Small intestine (tissue), 16 donors: ENCODE measurements at places on chromosomes 1 and 21.

DNA sequence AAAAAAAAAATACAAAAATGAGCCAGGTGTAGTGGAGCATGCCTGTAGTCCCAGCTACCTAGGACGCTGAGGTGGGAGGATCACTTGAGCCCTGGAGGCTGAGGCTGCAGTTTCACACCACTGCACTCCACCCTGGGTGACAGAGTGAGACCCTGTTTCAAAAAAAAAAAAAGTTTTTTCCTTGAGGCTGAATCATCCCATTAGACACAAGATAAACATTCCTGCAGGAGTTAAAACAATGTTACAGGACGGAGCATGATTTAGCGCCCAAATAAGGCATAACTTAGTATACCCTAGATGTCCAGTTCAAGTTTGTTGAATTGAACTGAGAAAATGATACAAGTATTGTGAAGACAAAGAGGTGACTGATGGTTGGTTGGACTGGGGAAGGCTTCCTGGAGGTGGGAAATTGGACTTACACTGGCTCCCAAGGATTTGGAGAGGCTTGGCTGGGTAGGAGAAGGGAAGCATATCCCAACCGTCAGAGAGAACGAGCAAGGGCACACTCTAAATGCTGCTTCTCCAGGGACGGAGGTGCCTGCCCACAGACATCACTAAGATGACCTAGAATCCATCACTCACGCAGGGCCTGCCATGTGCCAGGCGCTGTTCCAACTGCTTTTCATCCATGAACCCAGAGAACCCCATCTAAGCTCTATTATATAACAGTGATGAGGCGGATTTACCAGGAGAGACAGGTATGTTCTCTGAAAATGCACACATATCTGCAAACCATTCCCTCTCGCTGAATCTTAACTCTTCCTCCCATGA is 610.6 kb downstream of the KIF26B start:
- no peak for DNase-seq

DNA sequence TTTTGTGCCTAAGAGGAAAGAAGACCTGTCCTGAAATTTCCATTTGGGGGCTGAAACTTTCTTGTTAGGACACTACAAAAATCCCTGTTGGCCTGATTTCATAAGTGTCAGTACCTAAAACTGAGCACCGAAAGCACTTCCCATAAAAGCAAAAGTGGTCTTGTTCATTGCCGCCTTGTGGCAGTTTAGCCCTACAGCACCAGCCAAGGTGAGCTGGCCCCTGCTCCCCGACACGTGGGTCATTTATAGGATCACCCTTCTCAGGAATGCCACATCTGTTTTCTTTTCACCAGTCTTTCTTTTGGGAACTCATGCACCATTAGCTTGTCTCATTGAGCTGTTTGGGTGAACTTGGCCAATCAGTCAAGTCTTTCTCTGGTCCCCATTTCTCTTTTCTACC is 155.8 kb upstream of the KAZN start:
- no peak for DNase-seq

- DNase-seq = no peak
Observed at GRCh38 chr21:45816794-45817193, 164.8 kb upstream of the COL6A1 start.

- peak; percentile 61 for DNase-seq
Observed at GRCh38 chr1:93579891-93580290, 101.7 kb downstream of the BCAR3 start.

DNA sequence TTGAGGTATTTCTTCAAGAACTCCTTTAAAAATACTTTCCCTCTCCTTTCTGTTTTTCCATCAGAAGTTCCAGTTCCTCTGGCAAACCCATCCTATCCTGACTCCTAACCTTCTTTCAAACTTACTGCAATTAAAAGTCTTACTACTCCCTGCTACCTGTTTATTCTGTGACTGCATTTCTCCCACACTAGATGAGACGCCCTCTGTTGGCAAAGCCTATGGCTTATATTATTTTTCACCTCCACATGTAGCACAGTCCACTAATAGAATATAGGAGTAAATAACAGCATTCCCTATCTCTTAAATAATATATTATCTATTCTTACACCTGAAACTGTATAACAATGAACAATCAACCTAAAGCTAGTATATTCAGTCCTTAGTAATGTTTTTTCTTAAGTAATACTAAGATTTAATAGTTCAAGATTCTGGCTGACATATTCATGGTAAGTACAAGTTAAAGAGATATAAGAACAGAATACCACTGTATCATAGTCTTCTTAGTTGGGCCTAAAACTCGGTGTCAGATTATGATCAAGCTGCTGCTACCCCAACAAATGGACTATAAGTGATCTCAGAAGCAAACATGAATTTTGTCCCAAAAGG is 54.8 kb downstream of the RAB3GAP2 start:
- peak; percentile 36 for DNase-seq

DNA sequence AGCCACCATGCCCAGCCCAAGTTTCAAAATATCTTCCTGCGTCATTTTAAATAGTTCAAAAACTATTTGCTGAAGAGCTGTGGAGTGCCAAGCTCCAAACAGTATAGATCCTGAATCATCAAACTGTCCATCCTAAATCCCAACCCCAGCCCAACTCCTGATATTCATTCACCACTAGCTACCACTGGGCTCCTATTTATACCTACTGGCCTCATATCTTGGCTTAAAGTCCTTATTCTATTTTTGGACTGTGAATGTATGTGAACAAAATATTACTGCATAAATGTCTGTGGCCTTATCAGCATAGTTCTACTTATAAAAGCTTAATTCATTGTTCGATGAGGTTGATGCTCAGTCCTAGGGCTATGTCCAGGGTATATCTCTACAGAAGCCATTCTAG is 5.2 kb upstream of the SCAMP3 start:
- DNase-seq = no peak

- DNase-seq = no peak
Observed at GRCh38 chr21:44952116-44952928, 12.5 kb downstream of the SLX9 start.

DNA sequence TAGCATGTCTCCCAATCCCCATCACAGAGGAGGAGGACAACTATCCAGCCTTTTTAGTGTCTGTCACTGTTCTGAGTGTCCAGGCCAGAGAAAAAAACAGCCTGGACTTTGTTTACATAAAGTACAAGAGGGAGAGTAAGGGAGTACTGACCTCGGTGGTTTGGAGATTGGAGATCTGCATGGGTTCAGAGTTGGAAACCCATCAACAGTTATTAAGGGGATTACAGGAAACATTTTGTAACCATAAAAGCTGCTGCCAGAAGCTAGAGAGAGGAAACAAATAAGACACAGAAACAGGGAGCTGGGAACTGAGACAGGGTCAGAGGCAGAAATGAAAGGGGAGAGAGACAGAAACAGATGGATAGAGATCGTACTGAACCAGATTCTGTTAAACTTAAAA is 131.5 kb upstream of the CTTNBP2NL start:
- DNase-seq = peak; percentile 16

DNA sequence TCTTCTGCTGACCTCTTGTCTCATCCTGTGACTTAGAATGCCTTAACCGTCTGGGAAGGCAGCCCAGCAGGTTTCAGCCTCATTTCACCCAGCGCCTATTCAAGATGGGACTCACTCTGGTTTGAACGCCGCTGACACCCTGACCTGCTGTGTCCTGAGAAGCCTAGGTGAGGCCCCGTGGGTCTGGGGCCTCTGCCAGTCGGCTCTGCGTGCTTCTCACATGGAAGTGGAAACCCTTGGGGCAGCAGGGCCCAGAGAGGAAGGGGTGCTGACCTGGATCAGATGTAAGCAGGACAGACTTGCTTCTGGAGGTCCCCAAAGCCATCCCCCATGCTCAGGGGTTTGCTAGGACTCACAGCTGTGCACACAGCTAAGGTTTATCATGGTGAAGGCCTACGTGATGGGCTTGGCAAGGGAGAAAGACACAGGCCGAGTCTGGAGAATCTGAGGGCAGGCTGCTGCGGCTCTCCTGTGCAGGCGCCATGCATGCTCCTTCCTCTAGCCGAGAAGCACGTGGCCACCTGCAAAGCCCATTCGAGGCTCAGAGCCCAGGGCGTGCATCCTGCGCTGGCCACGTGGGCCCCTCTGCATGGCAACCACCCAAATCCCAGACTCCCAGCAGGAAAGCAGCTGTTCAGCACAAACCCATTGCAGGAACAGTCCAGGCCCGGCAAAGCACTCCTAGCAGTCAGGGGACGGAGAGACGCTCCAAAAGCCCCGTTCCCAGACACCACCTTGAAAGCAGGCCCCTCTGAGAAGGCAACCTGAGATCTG is 3.8 kb downstream of the TRPM2 start:
- DNase-seq = no peak

GRCh38 chr1:156499842-156500542 is 583 bp downstream of the MEF2D start:
- DNase-seq = no peak

DNA sequence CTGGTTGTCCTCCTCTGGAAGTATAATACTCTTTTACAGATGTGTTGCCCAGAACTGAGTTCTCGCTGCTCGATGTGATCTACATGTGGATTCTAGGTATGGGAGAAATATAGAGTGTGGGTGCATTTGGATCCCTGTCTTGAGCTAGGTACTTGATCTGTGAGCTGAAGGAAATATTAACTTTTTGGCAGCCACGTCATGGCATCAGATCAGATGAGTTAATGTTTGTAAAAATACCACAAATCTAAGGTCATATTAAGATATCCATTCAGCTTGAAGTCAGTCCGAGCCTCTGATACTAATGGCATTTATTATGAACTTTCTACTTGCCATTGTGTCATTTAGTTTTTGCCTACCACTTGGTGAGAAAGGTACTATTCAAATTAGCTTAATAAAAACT is 24.6 kb downstream of the MAPKAPK2 start:
- no peak for DNase-seq

DNA sequence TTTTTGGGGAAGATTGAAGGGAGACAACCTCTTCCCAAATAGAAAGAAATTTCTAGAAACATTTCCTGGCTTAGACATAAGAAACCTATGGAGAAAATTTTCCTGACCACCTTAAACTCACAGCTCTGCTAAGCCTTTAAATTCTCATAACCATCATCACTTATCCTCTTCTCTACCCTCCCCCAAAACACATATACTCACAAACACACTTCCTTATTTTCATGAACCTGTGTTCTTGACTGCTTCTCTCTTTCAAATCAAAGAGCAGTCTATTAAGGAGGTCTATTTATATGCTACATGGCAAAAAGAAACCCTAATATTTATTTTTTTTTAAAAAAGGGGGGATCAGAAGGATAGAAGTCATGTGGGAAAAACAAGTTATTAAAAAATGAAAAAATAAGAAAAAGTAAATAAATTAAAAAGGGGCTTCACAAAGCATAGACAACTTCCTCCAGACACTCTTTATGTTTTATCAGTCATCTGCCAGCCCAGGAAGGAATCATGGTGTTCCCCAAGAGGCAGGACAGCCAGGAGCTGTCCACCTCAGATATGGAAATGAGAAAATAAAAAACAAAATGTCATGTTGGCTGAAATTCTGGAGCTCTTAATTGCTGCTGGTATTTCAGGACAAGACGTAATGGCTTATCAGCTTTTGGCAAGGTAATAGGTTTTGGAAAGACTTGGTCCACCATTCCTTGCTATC is 12.8 kb upstream of the RGS2 start:
- no peak for DNase-seq

DNA sequence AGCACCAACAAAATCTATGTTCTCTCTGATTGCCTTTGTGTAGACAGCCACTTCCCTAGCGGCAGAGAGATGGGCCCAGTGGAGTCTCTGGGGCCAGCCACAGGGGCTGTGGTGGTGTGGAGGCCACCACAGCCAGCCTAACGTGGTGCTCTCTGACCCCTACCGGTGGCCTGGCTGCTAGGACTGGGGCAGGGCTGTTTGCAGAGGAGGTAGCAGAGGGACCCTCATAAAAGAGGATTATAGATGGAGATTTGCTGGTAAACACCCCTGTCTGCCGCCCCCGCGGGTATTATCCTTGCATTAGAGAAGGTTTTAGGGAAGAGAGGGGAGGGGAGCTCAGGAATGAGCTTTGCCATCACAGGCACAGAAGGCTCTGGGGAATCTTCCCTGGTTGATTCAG is 310.3 kb upstream of the VAMP3 start:
- no peak for DNase-seq

GRCh38 chr1:94240822-94241221 is 3.4 kb upstream of the ARHGAP29 start:
- no peak for DNase-seq

- no peak for DNase-seq
Observed at GRCh38 chr1:200328379-200328778, 81.5 kb downstream of the ZNF281 start.

GRCh38 chr1:172758259-172758658 is 99.4 kb downstream of the FASLG start:
- no peak for DNase-seq

- no peak for DNase-seq
Observed at GRCh38 chr1:214542275-214543199, 8.9 kb downstream of the PTPN14 start.

- DNase-seq = no peak
Observed at GRCh38 chr1:246765521-246765920, 41.3 kb downstream of the SCCPDH start.

DNA sequence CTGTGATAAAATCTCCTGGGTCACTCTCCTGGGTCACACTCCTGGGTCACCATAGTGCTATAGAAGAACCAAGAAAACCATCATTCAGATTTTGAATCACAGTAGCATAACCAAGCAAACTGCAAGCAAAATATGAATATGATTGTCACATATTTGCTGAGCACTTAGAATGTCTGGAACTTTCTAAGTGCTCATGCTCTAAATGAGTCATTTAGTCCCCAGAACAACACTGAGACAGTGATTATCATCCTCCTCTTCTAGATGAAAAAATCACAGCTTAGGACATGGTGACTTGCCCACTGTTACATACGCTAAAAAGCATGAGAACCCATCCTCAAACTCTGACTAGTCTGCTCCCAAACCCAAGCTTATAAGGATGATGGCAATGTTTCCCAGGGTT is 39.5 kb upstream of the DDAH1 start:
- no peak for DNase-seq

DNA sequence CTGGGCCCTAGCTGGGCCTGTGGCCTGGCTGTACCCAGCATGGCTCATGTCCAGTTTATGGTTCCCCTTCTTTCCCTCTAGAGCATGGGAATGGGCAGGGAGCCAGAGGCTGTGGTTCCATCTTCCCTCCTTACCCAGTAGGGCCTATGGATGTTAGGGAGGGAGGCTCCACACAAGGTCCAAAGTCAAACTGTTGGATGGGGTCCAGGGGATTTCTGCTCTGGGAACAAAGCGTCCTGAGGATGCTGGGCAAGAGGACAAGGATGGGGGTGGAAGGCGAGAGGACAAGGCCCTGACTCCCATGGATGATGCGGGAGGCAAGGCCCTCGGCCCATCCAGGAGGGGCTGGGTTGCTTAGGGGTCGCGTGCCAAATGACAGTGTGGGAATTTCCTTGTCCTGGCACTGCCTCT is 17.3 kb downstream of the CSF1 start:
- DNase-seq = peak; percentile 34
